ENCODE measurements at places on chromosomes 5 and 9.

DNA sequence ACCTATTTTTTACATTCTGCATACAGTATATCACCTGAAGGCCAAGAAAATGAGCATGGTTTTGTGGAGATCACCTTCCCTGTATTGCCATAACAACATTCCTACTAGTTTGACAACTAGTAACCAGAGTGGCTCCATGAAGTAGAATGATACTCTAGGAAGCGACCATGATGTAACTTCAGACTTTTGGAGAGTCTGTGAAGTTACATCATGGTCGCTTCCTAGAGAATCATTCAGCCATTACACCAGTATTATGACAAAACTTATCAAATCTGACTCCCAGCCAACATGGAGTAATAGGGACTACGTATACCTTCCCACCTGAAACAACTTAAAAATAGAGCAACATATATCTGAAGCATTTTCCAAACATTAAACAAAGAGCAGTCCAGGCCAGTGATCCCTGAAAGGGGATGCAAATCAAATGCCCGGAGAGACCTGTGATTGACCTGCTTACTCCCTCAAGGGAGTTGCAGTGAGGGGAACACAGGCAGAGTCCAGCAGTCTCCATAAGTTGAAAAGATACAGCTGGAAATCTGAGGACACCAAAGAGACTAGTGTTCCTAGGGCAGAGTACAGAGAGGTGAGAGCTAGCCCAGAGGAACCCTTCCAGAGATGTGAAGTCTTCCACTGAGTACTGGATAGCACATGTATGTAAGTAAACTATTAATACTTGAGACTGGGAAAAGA is 7.8 kb downstream of the ECM2 start:
- DNase-seq, result no peak

GRCh38 chr5:97839341-97840086 is 656.5 kb upstream of the RIOK2 start:
- no peak for DNase-seq

DNA sequence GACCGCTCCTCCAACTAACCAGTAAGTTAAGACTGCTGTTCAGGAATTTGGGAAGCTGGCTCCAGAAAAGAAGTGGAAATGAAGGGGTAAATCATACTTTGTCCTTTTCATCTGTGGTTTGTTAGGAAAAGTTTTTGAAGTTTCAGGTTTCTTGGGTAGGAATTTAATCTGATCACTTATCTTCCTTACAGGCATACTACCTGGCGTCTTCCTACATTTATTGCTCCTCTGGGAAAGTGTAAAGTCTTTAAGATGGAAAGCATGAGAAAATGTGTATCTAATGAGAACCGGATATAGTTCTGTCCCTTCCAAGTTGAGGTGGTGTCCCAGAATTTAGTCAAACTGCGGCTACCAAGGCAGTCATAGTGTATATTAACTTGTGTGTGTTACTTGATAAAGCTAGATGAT is 1.3 kb downstream of the RASA1 start:
- no peak for DNase-seq

DNA sequence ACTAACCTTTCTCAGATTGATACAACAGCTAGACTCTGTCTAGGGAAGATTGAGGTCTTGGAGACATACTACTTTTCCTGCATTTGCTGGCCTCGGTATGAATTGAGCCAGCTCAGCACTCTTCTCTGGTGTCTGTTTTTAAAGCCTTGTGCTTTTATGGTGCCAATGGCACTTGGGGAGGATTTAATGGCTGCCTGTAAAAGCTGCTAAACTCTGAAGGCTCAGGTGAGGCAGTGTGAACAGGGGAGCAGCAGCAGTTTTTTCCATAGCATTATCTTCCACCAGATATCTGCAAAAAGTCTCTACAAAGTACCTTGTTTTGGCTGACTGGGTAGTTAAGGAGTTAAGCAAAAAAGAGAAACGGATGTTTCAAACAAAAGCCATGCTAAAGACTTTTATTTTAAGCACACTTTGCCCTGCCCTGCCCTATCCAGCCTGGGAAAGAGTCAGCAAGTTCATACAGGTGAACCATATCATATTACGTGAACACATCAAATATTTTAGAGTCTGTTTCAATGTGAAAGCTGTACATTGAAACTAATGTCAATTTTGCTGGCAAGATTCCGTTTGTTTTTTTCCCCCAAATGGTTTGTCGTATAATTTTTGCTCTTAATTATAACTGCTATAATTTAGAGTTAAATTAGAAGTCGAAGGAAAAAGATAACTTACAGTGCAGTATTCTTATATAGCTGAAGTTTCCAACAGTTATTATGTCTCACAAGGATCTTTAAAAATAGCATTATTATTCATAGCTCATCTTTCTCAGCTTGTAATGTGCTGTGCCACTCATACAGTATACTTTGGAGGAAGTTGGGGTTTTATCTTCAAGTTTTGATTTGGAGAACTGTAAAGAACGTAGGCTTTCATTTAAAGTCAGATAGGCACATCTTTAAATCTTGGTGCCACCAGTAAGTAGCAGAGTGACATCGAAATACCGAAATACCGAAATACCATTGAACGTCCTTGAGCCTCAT is 424.1 kb upstream of the CD180 start:
- no peak for DNase-seq

- DNase-seq, result peak; percentile 4
These were observed 97.9 kb upstream of the MAMDC2 start for GRCh38 chr9:69945671-69946141.

GRCh38 chr9:86368871-86369521 is 14.8 kb upstream of the TUT7 start:
- peak; percentile 60 for DNase-seq

All from NB4 (cell line).